Activated naive CD4-positive, alpha-beta T cell treated with anti-CD3 and anti-CD28 coated beads, Interleukin-2, amount 10 ng/mL, durations not matched to agents 7 days and 5 days (primary cell): ENCODE measurements at places on chromosomes 4 and X.

DNA sequence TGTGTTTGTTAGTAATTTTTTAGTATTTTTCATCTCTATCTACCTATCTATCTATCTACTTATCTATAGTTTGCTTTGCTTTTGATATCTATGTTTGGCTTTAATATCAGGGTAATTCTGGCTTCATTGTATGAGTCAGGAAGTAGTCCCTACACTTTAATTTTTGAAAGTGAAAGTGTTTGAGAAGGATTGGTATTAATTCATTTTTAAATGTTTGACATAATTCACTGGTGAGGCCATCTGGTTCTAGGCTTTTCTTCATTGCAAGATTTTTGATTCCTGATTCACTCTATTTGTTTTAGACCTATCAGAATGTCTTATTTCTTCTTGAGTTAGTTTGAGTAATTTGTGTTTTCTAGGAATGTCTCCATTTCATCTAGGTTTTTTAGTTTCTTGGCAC, 20.2 kb upstream of the TCP11X2 start:
- no peak for DNase-seq

- DNase-seq, result no peak
These were observed 95.8 kb downstream of the SORBS2 start for GRCh38 chr4:185716141-185716551.

DNA sequence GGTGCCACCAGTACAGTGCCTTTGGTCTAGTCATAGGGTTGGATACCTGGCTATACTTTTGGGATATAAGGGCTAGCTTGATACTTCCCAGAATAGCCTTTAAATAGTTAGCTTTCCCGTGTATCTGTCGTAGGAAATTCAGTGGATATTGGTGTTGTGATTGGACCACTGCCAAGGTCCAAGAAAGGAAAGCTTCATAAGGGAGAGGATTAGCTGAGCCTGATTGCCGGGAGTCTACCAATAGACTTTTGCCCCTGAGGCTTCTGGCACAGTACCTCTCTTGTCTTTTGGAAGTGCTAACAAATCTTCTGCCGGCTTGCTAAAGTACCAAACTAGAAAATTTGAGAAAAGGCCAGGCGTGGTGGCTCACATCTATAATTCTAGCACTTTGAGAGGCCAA, 350.6 kb downstream of the CHIC1 start:
- DNase-seq, result no peak

GRCh38 chr4:184099535-184099966, 118.1 kb downstream of the ENPP6 start:
- no peak for DNase-seq

DNA sequence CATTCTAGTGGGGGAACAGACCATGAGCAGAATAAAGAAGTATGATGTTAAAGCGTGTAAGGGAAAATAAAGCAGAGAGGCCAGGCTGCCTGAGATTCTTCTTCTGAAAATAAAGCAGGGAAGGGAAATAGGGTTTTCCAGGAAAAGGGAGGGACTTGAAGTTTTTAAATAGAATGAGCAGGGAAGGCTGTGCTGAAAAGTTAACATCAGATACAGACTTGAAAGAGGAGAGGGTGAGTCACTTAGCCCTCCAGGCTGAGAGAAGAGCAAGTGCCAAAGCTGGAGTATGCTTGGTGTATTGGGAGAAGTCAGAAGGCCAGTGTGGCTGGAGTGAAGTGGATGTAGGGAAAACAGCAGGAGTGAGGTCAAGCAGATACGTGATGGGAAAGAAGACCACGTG, 10.0 kb upstream of the PLK4 start:
- DNase-seq, result no peak

DNA sequence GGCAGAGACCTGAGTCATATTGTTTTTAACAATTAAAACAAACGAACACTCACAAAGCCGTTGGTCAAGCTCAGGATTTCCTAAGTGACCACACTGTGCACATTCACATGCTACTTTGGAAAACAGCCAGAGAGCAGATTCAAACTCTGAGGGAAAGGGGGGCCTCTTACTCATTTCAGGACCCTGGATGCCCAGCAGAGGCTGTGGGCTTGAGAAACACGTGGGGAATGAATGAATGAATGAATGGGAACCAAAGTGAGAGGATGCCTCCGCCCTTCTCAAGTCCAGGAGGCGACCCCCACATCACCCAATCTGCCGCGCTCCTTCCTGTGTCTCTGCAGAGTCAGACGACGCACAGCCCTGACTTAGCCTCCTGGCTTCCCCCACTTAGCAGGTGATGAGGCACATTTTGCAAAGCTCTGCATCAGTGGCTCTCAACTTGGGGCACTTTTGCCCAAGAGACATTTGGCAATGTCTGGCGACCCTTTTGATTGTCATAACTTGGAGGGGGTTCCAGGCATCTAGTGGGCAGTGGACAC, 76.0 kb downstream of the ABLIM2 start:
- no peak for DNase-seq

- DNase-seq, result no peak
These were observed 56.2 kb upstream of the CYSLTR1 start for GRCh38 chrX:78383594-78383993.

- DNase-seq, result no peak
These were observed 16.2 kb downstream of the BOD1L1 start for GRCh38 chr4:13611283-13611842.

DNA sequence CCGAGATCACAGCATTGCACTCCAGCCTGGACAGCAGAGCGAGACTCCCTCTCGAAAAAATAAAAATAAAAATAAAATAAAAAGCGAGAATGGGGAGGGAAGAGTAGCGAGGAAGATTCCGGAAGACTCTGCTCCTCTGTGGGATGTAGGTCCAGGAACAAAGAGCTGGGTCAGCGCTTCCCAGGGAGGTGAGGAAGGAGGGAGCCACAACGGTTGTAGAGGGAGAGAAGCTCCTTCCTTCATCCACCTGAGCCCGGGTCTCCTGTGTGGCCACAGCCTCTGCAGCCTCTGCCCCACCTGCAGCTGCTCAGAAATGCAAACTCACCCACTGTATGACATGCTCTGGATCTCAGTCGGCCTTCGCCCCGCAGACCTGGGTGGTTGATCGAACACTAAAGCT, 3.8 kb upstream of the PPP2R3B start:
- no peak for DNase-seq

DNA sequence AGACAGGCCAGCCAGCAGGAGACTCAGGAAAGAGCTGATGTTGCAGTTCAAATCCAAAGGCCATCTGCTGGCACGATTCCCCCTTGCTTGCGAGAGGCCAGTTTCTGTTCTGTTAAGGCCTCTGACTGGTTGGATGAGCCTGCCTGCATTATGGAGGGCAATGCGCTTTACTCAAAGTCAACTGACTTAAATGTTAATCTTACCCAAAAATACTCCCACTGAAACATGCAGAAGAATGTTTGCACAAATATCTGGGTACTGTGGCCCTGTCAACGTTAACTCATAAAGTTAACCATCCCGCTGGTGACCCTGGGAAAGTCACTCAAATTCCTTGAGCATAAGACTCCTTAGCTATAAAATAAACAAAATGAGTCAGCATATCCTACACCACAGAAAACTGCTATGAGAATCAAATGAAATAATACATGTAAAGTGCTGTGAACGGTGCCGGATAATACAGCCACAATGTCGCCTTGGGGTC, 326.4 kb downstream of the EVC2 start:
- DNase-seq, result no peak

- no peak for DNase-seq
These were observed 2.1 kb upstream of the ERCC6L start for GRCh38 chrX:72240976-72241375.

DNA sequence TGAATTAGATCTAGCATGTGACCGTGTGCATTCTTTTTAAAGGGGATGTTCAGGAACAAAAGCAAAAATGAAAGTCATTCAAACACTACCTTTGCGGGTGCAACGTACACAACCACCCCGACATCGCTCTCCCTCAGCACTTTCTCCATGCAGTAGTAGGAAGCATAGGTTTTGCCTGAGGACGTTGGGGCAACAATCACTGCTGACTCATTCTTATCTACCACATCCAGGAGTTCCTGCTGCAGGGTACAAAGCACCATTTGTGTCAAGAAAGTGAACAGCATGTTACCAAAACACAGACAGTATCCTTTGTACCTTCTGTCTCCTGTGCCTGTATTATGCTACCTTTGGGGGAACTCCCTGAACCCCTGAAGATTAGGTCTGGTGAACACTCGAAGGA, 58.6 kb downstream of the DDX60L start:
- peak; percentile 34 for DNase-seq

DNA sequence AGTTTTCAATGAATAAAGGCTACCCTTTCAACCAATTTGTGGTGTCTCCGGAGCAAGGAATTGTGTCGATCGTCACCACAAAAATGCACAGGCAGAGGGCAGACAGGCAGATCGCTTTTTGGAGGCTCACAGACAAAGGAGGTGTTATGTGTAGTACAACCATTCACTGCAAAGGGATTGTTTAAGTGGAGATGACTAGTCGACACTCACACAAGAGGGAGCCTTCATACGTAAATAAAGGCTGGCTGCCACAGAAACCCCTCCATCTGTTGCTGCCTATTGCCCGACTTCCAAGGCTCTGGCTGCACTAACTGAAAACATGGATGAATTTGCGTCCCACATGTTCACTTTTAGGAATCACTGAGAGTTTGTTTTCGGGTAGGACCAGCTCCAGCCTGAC, 281.1 kb downstream of the NKX6-1 start:
- no peak for DNase-seq

- no peak for DNase-seq
These were observed 817.2 kb downstream of the GLUD2 start for GRCh38 chrX:121864561-121864960.

- no peak for DNase-seq
These were observed 886.4 kb upstream of the ADGRL3 start for GRCh38 chr4:60313611-60314178.

GRCh38 chr4:17447056-17447455, 64.8 kb downstream of the QDPR start:
- no peak for DNase-seq

GRCh38 chr4:33493231-33493630, 2751.1 kb downstream of the ARAP2 start:
- no peak for DNase-seq

- DNase-seq, result no peak
These were observed 20.2 kb downstream of the TLR10 start for GRCh38 chr4:38762560-38762959.

DNA sequence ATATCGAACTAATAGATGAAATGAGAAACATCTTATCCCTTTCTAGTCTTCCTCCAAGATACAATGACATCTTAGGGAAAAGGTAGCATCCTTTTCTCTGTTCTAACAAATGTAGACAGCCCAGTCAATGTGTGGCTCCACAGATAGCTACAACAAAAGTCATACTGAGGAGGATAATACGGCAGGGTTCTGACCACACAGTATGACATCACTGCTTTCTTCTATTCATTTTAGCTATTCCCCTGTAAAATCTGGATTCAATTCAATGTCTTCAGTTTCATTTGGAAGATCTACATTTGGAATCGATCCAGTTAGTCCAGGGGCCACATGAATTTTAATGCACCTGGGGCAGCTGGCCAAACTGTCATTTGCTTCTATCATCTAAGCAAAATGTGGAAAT, 51.4 kb downstream of the ENOX2 start:
- no peak for DNase-seq

DNA sequence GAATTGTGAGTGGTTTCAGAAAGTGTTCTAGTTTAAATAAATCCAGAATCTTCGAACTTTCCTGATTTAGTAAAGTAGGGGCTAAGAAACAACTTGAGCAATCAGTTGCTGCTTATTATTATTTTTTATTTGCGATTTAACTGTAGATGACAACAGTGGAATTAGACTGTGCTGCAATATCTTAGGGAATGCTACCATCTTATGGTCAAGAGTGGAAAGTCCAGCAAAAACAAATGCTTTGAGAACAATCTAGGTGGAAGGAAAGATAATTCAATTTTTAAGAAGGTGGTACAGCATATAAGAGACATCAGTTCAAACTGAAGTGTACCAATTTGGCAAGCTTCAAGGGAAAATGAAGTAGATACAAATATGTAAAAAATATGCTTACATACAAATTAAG, 73.3 kb downstream of the CYLC1 start:
- DNase-seq, result no peak

- peak; percentile 34 for DNase-seq
These were observed 1.2 kb downstream of the TMEM255A start for GRCh38 chrX:120309873-120310705.

- DNase-seq, result peak; percentile 46
These were observed 13.1 kb upstream of the EOLA1 start for GRCh38 chrX:149527705-149528104.

- no peak for DNase-seq
These were observed 147.7 kb downstream of the RBM46 start for GRCh38 chr4:154928640-154929257.

DNA sequence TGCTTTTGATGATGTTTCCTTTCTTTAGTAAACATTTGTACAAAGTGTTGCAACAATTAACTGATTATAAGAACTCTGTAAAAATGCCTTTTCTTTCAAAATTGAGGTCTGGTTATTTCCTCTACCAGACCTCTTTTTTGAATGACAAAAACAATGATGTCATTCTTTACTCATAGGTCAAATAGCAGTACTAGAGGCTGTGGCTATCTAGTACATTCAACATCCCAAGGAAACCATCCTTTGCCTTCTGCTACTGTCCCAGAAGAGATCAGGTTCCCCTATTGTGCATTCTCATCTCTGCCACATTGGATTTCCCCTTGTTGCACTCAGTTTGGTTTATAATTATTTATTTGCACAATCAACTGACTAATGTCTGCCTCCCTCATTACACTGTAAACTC, 19.1 kb upstream of the MAD2L1 start:
- DNase-seq, result no peak

GRCh38 chrX:21699136-21699535, 41.0 kb upstream of the KLHL34 start:
- no peak for DNase-seq

GRCh38 chr4:87738483-87738882, 60.9 kb upstream of the IBSP start:
- no peak for DNase-seq

- no peak for DNase-seq
These were observed 1443.0 kb downstream of the PCDH7 start for GRCh38 chr4:32163125-32163524.

- no peak for DNase-seq
These were observed 141.0 kb upstream of the FAM47C start for GRCh38 chrX:36867143-36867542.

GRCh38 chrX:12917753-12918152, 11.3 kb downstream of the TLR8 start:
- no peak for DNase-seq

- DNase-seq, result no peak
These were observed 51.4 kb downstream of the MED28 start for GRCh38 chr4:17665852-17666251.

DNA sequence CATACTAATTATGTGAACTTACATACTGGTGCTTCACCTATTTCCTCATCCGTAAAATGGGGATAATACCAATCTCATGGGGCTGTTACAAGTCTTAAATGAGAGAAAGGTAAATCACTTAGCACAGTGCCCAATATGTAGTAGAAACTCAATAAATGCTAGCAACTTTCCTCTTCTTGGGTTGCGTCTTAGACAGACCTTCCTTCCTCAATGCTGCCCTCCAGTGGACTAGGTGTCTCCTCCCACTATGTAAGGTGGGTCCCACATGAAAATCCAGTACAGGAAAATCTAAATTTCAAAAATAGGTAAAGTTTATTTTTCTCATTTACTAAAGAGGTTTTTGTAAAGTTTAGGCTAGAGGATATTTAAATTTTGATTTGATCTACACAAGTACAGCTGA, 20.6 kb downstream of the ZDHHC9 start:
- DNase-seq, result peak; percentile 65
